ENCODE measurements at places on chromosomes 2 and 18.

DNA sequence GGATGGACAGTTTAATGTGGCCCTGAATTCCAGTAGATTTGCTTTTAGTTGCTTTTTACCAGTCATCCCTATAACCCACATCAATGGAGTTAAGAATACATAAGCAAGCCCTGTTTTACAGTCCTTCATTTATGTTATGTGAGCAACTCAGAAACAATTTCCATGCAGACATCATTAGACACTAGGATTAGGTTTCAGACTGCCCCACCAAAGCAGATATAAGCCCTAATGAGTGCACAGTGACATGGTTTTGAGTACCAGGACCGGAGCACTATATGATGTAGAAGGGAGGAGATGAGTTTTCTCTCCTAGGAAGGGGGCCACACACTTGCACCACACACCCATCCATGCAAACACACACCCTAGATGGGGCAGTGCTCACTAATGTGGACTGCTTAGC lies 15.5 kb downstream of the KCNS3 start:
- no peak for DNase-seq

DNA sequence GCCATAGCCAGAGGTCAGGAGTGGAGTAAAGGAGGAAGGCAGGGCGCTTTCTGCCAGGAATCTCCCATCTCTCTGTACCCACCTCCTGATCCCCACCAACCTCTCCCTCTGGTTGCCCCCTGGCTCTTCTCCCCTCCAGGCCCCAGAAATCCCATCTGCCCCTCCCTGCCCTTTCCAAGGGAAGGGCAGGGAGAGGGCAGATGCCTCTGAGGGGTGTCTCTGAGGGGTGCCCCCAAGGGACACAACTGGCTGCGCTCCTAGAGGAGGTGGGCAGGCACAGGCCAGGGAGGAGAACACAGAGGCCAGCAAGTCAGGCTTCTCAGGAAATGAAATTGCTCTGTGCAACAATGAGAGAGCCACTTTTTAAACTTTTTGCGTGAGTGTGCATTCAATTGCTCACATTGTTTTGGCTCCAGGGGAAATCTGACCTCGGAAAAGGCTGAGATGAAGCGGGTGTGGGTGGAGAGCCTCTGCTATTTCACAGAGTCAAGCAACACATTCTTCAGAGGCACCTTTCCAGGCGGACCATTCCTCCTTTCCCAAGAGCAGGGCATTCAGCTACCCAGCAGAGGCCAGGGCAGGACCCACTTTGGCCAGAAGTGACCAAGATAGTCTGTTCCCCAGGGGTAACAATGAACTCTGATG lies 125.5 kb downstream of the SMAD7 start:
- DNase-seq = no peak

DNA sequence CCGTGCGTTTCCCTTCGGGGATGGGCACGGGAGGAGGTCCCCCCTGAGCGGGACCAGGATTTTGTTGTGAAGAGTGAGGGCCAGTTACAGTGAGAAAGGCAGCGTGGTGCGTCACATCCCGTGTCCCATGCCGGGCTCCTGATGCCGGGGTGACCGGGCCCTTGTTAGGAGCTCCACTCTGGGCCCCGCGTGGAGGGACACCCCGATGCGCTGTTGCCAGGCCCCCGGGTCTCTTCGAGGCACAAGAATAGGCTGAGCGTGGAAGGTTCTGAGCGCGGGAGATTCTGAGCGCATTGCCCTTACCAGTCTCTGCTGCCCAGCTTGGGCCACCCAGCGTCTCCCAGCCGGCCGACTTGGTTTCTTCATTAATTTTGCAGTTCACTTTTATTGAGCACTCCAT lies 17.6 kb downstream of the CTDP1 start:
- DNase-seq = no peak

DNA sequence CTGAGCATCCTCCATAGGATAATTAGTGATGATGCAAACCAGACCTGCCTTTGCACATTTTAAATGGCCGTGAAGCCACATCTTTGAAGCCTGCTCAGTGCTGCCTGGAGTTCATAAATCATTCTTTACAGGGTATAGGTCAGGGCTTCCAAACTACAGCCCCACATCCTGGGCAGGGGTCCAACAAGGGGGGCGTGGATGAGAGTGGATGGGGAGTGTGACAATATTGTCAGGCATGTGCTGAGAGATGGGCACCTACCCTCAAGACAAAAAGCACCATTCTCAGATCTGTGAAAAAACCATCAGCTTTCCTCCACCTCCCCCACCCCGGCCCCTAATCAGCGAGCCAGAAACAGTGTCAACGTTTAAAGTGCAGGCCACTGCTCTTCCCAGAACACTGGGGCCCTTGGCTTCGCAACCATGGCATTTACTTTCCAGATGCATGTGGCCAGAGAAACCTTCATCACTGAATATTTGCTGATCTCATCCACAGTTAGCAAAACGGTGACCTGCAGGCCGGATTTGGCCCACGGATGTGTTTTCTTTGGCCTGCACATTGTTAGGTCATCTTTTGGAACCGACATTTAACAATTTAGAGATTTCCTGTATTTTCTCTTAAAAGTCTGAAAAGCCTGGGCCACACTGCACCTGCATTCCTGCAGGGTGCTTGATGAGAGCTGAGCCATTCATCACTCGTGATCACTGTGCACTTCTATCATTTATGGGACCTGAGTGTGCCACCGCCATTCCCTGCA lies 130.7 kb downstream of the ANKRD44 start:
- no peak for DNase-seq

- DNase-seq = no peak
Observed at GRCh38 chr18:48668466-48669179, 129.8 kb downstream of the CTIF start.

GRCh38 chr2:95388856-95389244 lies 13.7 kb upstream of the FAHD2A start:
- DNase-seq = no peak

DNA sequence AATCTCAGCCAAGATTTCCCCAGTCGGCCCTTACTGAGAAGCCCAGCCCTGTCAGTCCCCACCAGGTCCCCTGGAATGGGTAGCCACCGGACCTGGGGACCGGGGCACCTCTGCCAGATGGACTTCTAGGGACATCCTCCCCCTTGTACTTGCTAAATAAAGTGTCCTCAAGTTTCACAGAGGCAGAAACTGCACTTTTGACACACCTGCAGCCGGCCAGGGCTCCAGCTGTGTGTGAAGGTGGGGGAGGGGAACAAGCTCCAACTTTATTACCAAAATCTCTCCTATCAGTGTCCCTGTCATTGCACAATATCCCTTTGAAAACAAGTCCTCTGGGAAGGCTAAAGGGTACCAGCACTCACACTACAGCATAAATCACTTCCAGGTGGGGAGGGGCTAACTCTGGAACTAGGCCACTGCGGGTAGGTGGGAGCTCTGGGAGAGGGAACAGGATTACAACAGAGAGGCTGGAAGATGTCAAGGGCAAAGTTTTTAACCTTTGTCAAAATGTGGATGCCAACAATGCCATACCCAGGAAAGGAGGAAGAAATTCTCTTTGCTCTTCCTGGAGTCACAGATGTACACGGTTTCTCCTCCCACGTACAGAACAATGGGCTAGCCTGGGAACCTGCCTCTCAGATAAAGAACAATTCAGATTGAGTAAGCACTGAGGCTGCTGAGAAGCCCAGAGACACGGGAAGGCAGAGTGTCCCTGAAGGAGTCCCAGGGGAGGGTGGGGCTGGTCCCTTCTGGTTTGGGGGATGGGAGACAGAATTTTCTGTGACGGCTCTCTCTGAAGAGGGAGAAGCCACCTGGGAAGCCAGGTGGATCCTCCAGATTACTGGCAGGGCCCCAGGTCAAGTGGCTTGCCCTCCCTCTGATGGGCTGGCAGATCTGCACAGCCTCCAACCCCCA lies 11.0 kb downstream of the SDC1 start:
- no peak for DNase-seq

DNA sequence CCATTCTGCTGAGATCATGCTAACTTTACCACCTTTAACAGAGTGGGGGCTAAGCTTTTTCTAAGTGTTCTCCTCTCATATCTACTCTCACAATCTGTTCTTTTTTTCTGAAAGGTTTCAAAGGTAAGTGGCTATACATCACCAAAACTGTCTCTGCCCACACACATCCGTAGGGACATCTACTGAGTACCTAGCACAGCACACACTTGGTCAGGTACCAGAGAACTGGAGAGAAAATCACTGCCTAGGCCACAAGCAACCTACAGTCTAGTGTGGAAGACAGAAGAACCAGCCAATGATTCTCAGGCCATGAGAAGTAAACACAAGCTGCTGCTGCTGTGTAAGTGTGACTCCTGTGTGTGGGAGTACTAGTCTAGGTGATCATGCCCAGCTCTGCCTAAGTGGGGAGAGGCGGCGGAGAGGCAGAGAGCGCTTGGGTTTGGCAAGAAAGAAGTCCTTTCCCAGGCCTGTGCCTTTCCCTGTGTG lies 176.1 kb upstream of the ZFP36L2 start:
- no peak for DNase-seq

GRCh38 chr2:145789636-145790035 lies 1269.7 kb upstream of the ZEB2 start:
- DNase-seq = no peak

- DNase-seq = no peak
Observed at GRCh38 chr2:26770986-26771586, 7.0 kb downstream of the SLC35F6 start.

DNA sequence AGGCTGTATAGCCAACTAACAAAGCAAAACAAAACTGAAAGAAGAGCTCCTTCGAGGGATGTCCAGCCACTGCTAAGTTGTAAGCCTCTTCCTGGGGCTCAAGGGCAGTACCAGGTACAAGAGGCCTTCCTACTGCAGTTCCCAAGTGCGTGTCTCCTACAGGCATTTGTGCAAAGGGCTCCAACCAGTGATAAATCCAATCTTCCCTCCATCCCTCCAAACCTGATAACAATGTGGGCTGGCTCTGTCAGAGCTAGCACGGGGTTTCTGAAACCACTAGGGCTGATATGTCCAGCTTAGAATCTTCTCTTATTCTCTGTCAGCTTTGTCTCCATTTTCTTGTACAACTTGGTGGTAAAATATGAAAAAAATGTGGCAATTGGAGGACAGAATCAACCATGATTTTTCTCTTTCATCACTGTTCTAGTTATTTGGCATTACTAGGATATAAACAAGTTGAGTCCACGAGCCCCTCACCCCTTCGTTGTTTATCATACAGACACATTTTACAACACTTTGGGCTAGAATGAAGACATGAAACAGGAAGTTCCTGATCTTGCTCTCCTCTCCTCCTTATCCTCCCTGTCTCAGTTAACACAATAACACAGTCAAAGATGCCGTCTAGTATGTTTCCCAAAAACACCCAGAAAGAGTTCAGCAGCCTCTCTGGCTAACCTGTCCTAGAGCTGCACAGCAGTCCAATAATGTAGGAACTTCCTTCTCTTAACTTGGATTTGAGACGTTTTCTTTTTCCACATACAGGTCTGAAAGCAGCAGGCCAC lies 35.4 kb upstream of the WIPF1 start:
- DNase-seq = no peak

DNA sequence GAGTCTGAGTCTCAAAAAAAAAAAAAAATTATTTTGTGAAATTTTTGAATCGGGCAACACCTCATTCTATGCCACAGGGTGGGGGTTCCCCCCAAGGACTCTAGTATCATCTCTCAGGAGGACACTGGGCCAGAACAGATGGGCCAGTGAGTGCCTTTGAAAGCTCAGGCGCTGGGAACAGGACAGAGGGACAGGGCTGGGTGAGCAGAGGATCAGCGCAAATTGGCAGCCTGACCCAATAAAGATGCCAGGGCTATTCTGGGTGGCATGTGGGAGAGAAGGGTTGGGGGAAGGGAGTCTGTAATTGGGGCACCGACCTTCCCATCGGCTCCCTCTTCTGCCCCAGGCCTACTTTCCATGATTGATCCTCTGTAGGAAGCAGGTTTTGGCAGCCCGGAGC lies 44.0 kb downstream of the KIF3C start:
- DNase-seq = no peak

DNA sequence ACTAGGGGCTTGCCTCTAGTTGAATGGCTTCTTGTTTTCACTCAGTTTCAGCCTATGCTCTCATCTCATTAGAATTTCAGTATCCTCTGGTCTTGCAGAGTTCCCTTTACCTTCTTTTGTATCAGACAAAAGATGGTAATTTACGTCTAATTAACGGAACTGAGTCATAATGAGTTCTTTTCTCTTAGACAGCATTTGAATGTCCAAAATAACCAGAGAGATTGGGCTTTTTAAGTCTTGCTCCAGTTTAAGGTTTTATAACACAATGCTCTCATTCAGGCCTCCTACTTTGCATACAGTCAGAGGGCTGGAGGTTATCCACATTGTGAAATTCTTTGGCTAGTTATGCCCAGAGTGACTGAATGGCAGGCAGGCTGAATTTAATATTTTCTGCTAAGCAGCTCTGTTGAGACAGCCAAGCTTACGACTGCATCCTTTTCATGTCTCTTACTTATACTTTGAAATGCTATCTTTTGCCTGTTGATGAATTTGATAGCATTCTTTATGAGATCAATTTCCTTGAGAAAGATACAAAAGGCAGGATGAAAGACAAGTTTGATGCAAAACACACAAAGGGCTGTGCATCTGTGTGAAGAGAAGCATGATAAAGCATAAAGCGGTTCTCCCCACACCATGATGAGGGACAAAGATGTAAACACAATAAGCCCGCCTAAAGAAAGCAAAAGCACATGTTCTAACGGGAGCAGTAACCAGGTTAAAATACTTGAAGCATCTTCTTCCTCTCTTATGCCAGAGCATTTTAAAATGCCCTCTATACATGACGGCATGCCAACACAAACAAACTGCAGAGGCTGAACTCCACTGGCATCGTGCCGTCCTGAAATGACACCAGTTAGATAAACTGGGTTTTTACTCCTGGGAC lies 90.0 kb downstream of the CDH2 start:
- no peak for DNase-seq

Measured in stimulated activated CD8-positive, alpha-beta memory T cell treated with anti-CD3 and anti-CD28 coated beads, Interleukin-15, amount 100 ng/mL, for 24 hours (primary cell).